Astrocyte of the cerebellum (primary cell): ENCODE measurements at places on chromosomes 6 and 20.

DNA sequence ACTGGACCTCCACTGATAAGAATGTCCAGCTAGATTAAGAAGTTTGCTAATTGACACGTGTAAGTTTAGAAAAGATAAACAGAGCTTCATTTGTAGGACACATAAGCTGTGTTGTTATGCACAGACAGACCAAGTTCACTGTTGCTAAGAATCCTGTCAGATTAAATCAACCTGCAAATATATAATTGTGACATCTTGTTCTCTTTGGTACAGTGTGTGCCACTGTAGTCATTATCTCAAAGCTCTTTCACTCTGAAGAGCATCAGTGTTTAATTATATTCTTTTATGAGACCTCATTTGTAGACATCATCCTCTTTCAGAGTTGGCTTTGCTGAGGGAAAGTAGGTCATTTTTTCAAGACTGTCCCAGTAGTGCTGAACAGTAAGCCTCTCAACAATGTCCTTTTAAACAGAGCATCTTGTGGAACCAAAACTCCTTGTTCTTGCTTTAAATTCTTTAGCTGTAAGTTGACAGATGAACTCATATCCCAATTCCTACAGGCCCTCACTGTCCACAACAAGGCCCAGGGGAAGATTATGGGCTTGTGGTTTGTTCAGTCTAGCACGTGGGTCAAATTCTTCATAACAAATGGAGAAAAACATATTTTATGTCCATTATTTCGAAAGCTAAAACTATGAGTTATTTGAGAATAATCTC is 252.4 kb downstream of the HDGFL1 start:
- no peak for DNase-seq

DNA sequence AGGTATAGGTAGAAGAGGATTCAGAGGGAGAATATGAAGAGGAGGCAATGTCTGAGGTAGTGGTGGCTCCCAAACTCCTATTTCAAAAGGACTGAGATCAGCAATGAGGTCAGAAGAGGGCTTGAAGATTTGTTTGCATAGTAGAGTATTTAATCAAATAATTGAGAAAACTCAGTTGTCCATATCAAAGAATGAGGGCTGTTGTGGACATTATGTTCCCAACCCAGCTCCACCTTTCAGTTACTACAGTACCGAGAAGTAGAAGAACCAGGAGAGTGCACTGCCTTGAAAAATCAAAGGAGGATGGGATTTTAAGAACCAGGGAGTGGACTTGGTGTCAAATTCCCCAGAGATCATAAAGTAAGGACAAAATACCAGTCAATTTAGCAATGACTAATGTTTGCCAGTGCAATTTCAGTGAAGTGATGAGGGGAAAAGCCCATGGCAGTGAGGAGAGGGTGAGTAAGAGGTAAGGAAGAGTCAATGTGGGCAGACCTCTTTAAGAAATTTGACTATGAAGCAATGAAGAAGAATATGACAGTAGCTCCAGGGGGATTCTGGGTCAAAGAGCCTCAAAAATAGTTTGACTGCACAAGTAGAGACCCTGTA is 382.4 kb downstream of the PKHD1 start:
- no peak for DNase-seq

GRCh38 chr6:149922642-149923326 is at the start of gene RAET1G:
Gene RAET1G (minus strand): TSS chr6:149923121. CDS start chr6:149923010, 111 bp downstream.
- DNase-seq = peak; percentile 86

GRCh38 chr6:145736661-145737144 is 1.4 kb upstream of the EPM2A start:
- DNase-seq = peak; percentile 24

- DNase-seq = no peak
These were observed 15.2 kb upstream of the TOX2 start for GRCh38 chr20:43899274-43900120.

DNA sequence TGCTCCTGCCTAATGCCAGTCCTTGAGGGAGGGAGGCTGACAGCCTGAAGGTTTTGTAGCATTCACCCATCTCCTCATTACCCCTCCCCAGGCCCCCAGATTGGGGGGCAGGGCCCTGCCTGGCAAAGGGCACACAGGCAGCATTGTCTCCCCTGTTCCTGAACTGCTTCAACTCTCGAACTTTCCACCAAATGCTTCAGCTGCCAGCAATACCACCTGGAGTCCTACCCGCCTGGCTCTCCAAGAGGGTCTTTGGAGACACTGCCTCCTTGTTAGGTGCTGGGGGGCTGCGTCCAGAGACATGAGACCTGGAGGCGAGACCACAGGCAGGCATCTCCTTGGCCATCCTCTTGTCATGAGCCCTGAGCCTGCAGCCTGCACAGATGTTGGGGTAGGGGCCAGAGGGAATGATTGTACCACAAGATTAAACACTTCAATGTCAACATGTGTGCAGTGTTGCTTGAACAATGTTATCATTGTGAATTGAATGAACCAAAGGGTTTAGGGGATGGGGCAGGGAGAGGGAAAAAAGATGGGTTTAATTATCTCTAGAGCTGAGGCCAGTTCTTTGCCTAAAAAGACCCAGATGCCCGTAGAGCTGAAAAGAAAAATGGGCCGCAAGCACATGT is 25.0 kb downstream of the BMP7 start:
- no peak for DNase-seq

DNA sequence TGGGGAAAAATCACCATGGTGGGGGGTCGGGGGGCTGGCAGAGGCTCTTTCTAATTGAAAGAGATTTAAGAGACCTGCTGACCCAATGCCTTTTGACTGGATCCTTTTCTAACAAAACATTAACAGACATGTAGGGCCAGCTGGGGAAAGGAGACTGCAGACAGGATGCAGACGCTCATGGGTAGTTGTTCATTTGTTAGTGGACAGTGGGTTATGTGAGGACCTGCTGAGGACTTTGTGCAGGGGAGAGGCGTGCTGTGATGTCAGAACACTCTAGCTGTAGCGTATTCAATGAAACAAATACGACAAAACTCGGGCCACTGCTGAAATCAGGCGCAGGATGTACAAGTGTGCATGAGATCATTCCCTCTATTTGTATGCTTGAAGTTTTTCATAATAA is 1.2 kb downstream of the IP6K3 start:
- no peak for DNase-seq

- DNase-seq = no peak
These were observed 83.5 kb downstream of the HAO1 start for GRCh38 chr20:7856756-7857155.

DNA sequence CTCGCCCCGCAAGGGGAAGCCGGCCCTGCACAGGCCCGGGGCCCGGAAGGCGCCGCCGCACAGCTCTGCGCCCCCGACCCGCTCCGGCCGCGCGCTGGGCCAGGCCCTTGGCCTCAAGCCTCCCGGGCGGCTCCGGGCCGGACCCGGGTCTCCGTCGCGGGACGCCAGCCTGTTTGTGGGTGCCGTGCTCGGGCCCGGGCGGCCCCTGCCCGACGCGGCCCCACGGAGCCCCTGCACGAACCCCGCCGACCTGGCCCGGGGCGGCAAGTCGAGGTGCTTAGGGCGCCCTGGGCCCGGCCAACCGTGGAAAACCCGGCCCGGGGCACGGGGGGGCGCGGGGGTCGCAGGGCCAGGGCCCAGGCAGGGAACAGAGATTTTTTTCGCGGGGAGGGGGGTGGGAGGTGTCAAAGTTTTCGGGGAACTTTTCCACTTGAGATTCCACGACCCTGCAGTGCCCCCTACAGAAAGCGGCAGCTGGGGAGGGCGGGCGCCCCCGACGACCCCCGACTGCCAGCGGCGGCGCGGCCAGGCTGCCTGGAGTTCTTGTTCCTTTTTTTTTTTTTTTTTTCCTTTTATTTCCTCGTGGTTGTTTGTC is 805 bp upstream of the STX16 start:
- no peak for DNase-seq

GRCh38 chr20:38113401-38114325 is 51.4 kb downstream of the TGM2 start:
- DNase-seq = no peak

GRCh38 chr6:93568169-93568568 is 148.8 kb upstream of the EPHA7 start:
- no peak for DNase-seq

- DNase-seq = no peak
These were observed 21.8 kb upstream of the RPS6KA2 start for GRCh38 chr6:166648846-166649245.

GRCh38 chr6:48389146-48390043 is 278.4 kb upstream of the PTCHD4 start:
- DNase-seq = no peak

DNA sequence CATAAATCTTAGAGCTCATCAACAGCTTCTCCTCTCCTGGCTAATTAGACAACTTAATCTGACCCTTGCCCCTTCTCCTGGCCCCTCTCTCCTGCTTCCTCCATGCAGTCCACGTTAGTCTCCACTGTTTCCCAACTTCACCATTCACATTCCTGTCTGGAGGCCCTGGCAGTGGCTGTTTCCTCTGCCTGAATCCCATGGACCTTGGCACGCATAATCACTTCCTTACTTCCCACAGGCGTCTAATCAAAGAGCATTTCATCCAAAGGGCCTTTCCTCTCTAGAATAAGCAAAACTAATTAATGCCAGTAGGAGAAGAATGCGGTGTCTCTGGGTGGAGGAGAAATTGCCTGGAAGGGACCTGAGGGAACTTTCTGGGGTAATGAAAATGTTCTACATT is 16.4 kb upstream of the XRN2 start:
- DNase-seq = no peak

DNA sequence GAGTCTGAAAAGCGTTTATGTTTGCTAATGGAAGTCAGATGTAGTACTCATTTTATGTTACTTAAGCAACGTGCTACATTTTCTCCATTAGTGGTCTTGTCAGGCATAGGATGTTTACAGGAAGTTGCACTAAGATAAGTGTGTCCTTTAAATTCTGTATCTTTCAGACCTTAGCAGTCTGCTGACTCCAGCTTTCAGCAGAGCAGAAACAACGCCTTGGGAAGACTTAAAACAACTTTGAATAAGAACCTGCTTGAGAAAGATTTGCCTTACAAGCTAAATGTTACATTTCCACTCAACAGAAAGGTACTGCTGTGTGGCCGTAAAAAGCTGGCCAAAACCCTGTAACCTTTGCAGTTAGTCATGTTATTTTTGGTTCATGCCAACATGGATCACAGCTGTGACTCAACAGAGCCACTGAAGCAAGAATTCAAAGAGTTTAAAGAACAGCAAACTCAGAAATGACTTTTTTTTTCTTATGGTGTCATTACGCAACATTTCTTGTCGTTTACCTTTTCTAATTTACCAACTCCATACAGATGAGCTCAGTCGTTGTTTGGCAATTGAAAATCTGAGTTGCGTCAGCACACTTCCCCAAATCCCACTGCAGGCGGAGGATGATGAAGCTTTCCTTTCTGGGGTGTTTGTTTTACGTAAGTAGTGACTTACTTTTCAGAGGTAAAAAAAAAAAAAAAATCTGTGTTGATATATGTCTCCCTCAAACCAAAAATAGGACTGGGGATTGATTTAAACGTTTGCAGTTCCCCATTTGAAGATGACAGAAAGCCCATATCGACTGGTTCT is 27.9 kb upstream of the BMP6 start:
- DNase-seq = peak; percentile 61
